ENCODE measurements at places on chromosomes 11 and 22. TPM values are rescaled to one million over a fixed set of nuclear protein-coding genes. Genes with fewer than 3 reads are reported as not detected.

ZNF280B gene
- 0.12 TPM for total RNA-seq

CHST1 gene
- 0.15 TPM for total RNA-seq

C22orf15 gene
- 0.38 TPM for total RNA-seq

HPS4 gene
- 21.9 TPM for total RNA-seq
